ENCODE measurements at places on chromosomes 2 and 18.

- no peak for DNase-seq
Measured at GRCh38 chr18:13454363-13455150, 236.0 kb downstream of the LDLRAD4 start.

- DNase-seq = no peak
Measured at GRCh38 chr2:185006481-185006880, 408.2 kb downstream of the ZNF804A start.

- no peak for DNase-seq
Measured at GRCh38 chr2:188456114-188456909, 164.6 kb downstream of the GULP1 start.

GRCh38 chr2:118430510-118431164 is 342.4 kb downstream of the INSIG2 start:
- no peak for DNase-seq

DNA sequence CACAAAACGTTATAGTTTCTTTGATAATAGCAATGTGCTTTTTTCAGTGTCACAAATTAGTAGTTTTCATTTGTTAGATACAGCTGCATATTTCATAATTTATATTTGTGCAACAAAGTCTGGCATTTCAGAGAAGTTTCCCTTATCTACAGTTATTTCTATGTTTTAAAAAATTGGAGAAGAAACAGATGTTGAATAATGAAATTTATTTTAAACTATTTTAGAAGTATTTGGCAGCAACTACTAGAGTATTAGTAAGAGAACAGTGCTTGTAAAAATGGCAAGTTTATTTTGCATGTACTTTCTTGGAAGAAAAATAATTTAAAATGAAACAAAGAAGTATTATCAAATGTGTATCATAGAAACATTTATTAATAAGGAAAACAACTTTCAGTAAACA is 68.6 kb upstream of the COL5A2 start:
- DNase-seq = no peak

GRCh38 chr2:11903085-11903606 is 156.7 kb downstream of the LPIN1 start:
- DNase-seq = no peak

DNA sequence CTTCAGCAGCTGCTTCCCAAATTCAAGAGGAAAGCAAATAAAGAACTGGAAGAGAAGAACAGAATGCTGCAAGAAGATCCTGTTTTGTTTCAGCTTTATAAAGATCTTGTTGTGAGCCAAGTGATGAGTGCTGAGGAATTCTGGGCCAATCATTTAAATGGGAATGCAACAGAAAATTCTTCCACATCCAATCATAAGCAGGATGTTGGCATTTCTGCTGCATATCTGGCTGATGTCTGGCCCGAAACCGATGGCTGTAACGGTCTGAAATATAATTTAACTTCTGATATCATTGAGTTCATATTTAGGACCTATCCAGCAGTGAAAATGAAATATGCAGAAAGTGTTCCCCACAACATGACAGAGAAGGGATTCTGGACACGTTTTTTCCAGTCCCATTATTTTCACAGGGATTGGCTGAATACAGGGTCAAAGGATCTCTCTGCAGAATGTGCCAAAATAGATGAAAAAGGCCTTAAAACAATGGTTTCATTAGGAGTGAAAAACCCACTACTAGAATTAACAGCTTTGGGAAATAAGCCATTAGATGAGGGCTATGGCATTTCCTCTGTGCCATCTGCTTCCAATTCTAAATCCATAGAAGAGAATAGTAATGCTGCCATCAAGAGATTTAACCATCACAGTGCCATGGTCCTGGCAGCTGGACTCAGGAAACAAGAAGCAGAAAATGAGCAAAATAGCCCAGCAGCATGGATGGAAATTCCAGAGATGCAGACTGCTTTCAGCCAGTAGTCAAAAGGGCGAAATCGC is 175.6 kb downstream of the MC4R start:
- no peak for DNase-seq

DNA sequence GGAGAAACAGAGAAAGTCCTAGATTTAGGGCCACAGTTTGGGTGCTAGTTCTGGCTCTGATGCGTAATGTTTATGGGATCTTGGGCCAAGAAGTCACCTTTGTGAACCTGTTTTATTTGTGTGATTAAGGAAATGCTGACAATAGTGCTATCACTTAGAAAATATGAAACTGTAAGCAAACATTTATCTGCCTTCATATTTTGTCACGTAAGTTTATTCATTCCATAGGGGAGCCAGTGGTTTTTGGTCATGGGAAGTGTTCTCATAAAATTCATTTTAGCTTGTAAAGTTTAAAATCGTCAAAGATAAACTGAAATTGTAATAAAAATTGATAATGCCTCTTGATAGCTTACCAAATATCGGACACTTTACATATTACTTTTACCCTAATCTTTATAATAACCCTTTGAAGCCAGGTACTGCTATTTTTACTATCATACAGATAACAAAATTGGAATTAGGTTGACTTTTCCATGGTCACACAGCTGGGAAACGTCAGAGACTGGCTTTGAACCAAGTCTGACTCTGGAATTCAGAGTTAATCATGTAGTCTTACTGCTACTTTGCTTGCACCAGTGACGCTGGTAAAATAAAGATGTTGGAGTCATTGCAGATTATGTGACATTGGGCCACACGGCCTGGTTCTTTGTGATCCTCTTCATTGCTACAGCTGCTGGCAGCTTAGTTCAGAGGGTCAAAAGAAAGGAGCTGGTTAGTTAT is 99.7 kb downstream of the ICA1L start:
- DNase-seq = peak; percentile 34

- DNase-seq = no peak
Measured at GRCh38 chr2:31304816-31305215, 70.9 kb downstream of the EHD3 start.

DNA sequence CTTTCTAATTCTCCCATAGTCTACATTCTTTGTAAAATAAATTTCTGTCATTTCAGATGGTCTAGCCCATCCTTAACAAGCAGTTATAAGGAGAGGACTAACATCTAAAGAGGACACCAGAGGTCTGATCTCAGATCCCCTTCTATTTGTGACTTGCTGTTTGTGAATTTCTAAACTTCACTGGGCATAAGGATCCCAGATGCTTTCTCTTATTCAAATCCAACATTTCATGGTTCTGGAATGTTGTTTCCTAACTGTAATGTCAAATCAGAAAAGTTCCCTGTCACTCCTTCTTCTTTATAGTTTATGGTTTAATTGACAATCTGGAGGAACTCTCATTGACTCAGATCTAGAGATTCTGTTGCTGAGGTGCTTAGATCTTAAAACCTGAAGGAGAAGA is 430.2 kb downstream of the MEIS1 start:
- no peak for DNase-seq

- no peak for DNase-seq
Measured at GRCh38 chr2:83850071-83850725, 608.9 kb downstream of the SUCLG1 start.

GRCh38 chr2:189265696-189266320 is 86.2 kb upstream of the COL5A2 start:
- no peak for DNase-seq

DNA sequence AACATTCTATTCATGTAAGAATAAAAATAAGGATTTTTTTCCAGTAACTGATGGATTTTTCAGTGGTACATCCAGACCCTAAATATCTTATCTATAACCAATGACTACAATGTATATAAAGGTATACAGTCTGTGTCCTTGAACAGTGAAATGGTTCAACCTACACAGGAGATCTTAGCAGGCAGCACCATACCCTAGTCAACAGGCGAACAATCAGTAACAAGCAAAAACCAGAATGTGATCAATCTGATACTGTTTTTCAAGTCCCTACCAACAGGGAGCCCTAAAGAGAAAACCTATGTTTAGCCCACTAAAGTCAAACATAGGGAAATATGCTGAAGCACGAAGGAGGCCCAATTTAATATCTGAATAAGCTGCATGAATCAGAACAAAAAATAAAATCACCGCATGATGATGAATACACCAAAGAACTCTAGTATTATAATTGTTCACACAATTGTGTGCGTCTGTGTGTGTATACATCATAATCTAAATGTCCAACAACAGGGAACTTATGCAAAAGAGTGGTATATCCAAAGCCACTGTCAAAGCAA is 26.0 kb downstream of the PTPN2 start:
- no peak for DNase-seq

GRCh38 chr2:31580321-31581117 is at the start of gene SRD5A2:
Gene SRD5A2 (minus strand): TSS chr2:31580938. CDS start chr2:31580900, 38 bp downstream.
- DNase-seq = no peak

DNA sequence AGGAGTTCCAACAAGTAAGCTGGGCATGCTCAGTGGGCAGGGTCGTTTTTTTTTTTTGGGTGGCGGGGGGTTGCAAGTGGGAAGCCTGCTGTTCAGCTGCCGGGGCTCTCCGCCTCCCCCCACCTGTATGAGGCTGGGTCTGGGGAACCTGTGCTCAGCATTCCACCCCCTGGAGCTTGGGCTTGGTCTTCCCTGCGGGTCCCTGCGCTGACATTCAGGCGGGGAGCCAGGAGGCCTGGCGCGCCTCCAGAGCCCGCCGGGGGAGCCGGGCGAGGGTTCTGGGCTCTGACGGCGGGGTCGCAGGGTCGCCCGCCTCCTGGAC is 822 bp upstream of the GPD2 start:
- DNase-seq = no peak

GRCh38 chr2:113980946-113981345 is 91.1 kb downstream of the ACTR3 start:
- DNase-seq = no peak

GRCh38 chr2:113283704-113284284 is 5.1 kb upstream of the PAX8 start:
- peak; percentile 68 for DNase-seq

DNA sequence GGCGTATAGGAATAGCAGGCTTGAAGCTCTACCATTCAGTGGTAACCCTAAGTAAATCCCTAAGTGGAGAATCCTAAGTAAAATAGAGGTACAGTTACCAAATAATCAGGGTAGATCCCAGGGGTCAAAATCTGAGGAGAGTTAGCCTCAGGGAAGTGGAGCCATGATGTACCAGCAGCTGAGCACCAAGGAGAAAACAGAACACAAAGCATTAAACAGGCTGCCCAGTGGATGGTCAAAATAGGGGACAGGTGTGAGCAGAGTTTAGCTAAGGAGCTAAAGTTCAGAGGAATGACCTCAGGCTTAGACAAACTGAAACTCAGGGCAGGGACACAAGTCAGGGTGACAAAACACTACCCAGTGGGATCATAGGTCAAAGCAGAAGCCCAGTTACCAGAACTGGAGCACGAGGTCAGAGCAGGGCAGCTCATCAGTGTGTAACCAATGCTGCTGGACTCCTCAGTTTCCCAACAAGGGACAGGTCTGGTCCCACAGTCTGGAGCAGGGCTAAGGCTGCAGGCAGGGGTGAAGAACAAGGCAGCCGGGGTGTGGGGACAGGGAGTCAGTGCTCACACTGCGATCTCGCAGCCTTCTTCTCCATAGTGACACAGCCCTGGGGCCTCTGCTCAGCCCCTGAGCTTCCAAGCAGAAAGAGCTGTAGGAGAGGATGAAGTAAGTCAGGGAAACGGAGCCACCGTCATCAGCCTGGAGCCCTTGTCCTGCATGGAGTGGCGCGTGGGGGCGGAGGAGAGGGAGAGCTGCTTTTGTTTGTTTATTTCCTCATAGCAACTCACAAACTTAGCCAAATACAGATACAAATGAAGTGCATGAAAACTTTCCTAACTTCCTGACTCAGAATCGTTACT is 264.0 kb downstream of the MREG start:
- peak; percentile 60 for DNase-seq

GRCh38 chr2:41784496-41784895 is 263.3 kb upstream of the PKDCC start:
- DNase-seq = no peak

GRCh38 chr2:45648636-45649035 is 2.8 kb upstream of the PRKCE start:
- DNase-seq = no peak

GRCh38 chr2:30230497-30231211 is 680 bp upstream of the LBH start:
- DNase-seq = peak; percentile 86

DNA sequence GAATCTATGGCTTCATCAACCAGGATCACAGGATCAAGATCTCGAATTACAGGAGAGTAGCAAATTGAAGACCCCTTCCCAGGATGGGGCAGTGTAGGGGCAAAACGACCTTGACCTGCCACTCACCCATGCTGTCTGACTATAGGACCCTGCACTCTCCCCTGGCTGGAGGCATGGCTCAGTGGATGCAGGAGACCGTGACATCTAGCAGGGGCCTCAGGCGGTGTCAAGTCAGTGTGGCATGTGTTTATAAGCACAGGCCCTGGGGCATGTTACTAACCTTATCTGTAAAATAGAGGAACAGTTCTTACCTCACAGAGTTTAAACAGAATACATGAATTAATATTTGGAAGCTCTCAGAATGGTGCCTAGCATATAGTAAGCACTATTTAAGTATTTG is 3.5 kb downstream of the HAAO start:
- DNase-seq = no peak

- no peak for DNase-seq
Measured at GRCh38 chr2:121151311-121152109, 133.5 kb downstream of the TFCP2L1 start.

GRCh38 chr2:123073956-123074355 is 951.1 kb upstream of the CNTNAP5 start:
- DNase-seq = no peak

DNA sequence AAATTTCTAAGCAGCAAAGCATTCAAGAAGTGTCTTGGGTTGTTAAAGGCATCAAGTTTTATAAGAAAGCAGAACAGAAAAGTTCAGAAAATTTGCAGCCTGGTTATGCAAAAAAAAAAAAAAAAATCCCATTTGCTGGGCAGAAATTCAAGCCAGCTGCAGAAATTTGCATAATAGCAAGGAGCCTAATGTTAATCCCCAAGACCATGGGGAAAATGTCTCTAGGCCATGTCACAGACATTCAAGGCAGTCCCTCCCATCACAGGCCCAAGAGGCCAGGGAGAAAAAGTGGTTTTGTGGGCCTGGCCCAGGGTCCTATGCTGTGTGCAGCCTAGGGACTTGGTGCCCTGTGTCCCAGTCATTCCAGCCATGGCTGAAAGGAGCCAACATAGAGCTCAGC is 269.0 kb upstream of the SLC39A10 start:
- DNase-seq = no peak

GRCh38 chr2:24972315-24972961 is 683 bp upstream of the DNAJC27 start:
- DNase-seq = peak; percentile 33

DNA sequence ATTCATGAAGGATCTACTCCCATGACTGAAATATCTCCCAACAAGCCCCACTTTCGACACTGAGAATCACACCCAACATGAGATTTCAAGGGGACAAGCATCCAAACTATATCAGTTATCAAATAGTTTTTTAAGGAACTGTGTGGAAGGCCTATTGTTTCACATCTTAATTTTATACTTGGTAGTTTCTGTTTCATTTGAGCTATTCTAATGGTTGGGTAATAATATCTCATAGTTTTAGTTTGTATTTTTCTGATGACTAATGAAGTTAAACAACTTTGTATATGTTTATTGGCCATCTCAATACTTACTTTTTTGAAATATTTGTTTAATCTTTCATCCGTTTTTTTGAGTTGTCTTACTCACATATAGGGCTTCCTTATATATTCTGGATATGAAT is 135.0 kb downstream of the SCG2 start:
- DNase-seq = no peak

DNA sequence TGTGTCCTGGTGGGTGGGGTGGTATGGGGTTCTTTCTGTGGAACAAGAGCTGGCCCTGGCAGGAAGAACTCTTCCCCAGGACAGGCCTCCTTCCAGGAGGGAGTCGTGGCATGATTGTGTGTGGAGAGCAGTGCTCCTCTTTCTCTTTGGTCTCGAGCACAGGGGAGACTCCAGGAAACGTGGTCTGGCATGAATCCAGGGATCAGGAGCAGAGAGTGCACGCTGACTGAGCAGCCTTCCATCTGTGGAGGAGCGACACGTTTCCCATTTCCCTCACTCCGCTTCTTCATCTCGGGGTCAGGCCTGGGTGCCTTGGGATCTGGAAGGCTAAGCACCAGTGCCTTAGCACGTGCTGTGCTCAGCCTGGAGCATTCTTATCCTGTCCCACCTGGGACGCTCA is 132.0 kb upstream of the HDAC4 start:
- no peak for DNase-seq
